ENCODE measurements at places on chromosomes 13 and 19.
A peak's percentile ranks its signal among the peaks of the same experiment; 100 is the strongest.

DNA sequence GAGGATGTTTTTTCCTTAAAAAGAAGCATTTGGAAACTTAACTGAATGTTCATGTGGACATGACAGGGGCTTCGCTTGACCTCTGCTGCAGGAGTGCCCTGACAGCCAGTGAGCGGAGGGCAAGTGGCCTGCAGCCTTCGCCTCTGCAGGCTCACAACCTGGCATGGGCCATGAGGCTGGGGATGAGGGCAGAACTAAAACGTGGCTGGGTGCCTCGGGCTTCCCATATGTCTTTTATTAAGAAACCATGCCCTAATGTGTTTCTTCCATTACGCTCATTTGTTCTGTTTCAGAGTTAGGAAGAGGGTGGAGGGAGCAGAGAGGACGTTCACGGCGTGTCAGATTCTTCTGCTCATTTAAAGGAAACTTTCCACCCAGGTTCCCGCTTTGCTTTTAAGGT lies 2.9 kb downstream of the ARHGEF7 start:
- DNase-seq, result no peak

- no peak for DNase-seq
Observed at GRCh38 chr19:38055655-38056521, 148.9 kb downstream of the SIPA1L3 start.

GRCh38 chr19:3608079-3608641 lies 1.5 kb upstream of the TBXA2R start:
- no peak for DNase-seq

DNA sequence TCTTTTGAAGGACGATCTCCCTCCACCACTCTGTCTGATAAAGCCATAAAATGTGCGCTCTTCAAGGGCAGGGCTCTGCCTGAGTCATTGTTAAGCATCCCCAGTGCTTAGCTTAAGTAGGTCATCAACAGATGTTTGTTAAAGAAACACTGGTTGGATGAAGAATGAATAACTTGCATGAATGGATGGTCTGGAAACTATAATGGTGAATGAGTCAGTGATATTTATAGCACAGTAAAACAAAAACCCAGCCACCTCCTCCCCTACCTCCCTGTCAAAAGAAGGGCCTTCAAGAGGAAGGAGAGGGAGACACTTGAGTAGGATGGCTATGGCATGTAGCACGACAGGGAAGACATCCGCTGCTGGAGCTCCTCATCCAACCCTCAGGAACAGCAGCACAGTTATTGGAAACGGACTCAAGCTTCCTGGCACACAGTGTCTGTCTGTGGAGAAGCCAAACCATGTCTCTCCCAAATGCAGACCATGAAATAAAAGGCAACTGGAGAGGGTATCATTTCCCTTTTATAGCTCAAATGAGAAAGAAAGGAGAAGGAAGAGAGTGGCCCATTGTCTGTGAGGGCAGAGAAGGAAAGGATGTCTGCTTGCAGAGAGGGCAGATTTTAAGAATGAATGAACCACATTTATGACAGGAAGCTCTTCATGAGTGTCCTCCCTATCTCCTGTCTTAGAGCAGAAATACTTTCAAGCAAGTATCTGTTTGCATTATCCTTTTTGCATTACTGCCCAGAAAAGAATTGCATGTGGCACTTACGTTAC lies 183.5 kb upstream of the UBL3 start:
- no peak for DNase-seq

GRCh38 chr19:23281663-23282276 lies 31.6 kb upstream of the ZNF724 start:
- peak; percentile 19 for DNase-seq

DNA sequence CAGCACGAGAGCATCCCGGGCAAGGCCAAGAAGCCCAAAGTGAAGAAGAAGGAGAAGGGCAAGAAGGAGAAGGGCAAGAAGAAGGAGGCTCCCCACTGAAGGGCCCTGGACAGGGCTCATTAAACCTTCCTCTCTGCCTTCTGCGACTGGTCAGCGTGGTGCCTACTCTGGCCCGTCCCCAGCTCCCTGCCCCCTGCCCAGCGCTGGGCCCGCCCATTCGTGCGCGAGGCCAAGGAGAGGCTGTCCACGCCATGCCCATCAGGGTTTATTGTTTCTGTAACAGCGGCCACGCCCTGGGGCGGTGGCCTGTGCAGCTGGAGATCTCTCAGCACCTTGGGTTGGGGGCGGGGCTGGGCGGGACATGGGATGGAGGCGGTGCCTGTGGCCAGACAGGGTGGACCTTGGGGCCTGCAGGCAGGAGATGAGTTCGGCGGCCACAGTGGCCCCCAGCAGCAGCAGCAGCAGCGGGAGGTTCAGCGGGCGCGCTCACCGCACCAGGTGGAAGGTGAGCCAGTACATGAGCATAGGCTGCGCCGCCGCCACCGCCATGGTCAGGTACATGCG lies 897 bp downstream of the C19orf33 start:
- DNase-seq, result no peak

- no peak for DNase-seq
Observed at GRCh38 chr13:50236898-50237318, 221.7 kb downstream of the KCNRG start.

DNA sequence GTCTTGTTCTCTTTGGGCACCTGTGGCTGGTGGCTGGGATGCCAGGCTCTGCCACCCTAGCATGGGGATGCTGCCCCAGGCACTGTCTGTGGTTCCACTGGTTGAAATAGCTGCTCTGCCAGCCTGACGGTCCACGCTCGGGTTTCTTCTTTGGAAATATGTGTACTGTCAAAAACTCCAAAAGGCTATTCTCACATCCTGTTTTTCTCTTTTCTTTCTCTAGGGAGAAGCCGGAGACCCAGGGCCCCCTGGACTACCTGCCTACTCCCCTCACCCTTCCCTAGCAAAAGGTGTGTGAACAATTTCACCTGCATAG lies 115.0 kb downstream of the RAB20 start:
- DNase-seq, result no peak

DNA sequence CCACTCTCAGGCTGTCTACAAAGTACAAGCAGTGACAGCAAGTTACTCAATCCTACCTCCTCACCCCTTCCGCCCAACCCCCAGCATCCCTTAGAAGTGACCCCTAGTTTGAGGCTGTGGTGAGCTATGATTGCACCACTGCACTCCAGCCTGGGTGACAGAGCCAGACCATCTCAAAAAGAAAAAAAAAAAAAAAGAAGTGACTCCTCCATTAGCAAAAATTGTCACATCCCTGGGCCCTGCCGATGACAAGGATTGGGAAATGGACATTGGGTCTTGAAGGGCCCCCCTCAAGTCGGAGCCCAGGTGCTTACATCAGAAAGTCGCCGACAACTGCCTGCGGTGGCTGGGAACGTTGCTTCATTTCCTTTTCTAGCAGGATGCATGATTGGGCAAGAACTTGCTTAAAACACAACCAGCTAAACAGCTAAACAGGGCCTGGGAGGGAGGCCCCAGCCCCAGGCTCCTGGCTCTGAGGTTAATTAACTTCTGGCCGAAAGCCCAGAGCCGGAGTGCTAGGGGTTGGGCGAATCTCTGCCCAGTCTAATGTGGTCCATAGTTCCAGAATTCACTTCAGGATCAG lies 15.3 kb downstream of the RAB3D start:
- no peak for DNase-seq

DNA sequence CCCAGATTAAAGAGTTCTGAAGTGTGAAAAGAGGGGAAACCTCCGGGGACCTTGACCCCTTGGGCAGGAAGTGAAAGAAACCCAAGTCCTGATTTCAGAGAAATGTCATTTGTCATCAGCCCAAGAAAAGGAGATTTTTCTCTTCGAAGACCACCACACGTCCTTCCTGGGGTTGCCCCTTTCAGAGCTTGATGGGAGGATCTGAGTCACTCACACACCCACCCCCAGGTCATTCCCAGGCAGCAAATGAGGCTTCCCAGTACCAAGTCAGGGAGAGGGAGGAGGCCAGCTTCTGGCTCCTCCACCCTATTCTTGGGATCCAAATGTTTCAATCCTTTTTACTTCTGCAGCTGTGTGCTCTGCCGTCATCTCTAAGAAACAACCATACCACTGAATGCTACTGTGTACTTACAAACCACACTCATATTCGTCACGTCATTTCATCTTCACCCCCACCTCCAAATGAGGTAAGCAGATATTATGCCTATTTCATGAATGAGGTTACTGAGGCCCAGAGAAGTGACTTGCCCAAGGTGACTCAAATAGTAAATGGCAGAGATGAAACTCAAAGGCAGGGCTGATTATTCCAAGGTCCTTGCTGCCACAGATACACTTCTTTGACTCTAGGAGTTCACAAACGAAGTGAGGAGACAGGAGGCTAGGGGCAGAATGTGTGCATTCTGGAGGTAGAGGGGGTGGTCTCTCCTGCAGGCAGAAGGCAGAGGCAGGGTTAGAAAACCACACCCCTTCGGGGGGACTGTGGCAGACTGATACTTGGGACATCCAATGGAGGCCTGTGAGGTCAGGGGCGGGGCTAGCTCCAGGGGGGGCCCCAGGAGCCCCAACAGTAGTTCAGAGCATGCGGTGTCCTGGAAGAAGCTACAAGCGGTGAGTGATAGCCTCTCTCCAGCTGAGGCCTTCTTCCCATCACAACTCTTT lies 5.0 kb upstream of the KMT2B start:
- no peak for DNase-seq

GRCh38 chr13:22061806-22062391 lies 391.0 kb downstream of the FGF9 start:
- peak; percentile 36 for DNase-seq

- no peak for DNase-seq
Observed at GRCh38 chr13:79281339-79281747, 124.7 kb downstream of the RBM26 start.

DNA sequence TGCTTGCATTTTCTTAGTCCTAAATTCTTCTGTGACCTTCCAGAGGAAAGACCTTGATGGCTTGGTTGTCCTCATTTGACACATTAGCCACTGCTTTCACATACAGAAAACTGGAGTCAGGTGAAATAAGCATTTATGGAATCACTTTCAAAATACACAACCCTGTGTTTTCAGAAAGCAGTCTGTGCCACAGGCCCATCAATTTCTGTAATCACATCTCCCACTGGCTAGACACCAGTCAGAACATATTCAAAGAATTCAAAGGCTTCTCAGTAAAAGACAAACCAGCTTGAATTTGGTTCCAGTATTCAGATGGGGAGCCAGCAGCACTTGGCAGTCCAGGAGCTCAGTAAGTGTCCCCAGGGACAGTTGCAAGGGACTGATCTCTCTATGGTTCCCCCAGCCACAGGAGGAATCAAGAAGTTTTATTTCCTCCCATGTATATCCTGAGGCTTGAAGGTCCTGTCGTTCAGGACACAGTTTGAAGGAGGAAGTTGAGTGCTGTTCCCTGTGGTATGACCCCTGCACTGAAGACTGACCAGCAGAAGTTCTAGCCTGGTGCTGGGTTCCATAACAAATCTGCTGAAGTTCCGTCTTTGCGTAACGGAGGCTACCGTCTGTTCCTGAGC lies 214.3 kb downstream of the FOXO1 start:
- no peak for DNase-seq

GRCh38 chr13:109602356-109602755 lies 184.0 kb downstream of the IRS2 start:
- DNase-seq, result no peak

DNA sequence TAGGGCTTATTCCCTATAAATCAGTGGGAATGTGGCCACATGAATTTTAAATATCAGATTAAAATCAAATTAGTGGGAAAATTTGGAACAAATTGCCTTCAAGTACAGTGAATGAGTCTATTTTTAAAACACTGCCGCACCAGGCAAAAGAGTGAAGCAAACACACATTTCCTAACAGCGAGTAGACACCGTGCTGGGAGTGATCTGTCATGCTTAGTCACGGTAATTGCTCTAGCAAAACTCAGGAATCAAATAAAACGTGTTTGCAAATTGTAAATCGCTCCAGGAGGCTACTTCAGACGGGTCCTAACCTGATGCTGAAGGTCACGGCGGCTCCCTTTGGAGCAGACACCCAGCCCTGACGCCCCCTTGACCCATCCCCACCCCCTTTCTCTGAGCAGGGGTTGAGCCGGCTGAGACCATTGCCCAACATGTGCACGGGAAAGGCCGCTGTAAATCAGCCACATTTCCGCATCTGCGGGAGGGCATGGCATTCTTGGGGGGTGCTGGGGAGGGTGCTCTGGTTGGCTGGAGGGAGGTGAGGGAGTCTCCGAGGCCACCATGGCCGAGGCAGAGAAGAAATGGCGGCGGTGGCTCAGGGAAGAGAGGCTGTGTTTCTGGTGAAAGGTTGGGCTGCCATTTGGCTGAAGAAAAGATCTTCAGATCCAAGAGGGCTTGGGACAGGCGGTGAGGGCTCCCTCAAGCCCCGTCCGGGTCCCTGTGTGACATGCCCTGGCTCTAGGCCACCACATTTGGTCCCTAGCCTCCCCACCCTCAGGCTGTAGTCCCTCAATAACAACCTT lies 8.9 kb downstream of the CEBPA start:
- DNase-seq, result no peak

DNA sequence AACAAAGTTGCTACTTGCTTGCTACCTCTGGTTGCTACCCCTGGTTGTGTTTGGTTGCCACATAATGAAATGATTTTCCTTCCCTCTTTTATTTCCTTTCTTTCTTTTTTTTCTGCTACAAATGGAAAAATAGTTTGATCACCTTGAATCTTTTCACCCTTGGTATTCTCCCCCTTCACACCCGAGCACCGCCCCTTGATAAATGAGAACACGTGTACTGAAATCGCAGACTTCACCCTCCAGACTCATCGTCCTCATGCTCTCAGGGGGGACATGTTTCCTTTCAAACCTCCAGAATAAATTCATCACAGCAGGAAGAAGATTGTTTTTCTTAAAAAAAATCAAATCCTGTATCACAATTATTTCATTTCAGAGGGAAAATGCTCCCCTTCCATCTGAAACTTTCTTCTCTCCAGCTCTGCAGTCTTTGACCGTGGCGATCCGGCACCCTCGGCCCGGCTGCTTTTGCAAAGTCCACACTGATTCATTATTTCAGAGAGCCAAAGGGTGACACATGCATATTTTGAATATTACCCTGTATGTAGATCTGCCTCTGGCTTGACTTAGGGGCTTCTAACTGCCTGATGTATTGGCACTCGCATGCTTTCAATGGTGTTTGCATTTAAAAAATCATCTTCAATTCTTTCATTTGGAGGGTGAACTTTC lies 222.6 kb upstream of the MAB21L1 start:
- no peak for DNase-seq

DNA sequence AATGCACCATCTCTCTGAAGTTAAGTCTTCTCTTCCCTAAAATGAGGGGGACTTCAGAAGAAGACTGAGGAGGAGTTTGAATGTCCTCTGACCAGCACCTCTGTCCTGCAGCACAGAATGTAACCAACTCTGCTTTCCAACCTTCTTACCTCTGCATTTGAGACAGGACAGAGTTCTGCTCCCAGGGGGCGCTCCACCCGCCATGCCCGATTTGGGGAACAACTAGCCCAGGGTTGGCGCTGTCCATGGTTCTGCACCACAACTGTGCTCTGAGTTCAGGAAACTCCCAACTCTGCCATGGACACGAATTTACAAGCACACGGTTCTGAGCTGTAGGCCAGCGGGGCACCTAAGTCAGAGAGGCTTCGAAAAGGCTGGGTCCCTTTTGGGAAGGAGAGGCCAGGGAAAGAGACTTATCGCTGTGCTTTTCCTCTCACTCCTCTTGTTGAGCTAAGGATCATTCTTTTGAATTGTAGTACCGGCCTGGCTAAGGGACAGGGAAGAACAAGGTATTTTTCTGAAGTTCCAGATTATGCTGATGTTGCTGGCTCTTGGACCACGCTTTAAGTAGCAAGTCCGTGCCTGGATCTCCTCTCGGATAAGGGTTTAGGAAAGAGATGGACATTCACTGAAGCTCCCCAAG lies 22.2 kb downstream of the SIGLEC5 start:
- DNase-seq, result peak; percentile 40

- DNase-seq, result no peak
Observed at GRCh38 chr13:37360556-37360955, 238.0 kb downstream of the POSTN start.

- no peak for DNase-seq
Observed at GRCh38 chr19:33150852-33151518, 19.1 kb downstream of the WDR88 start.

All from MM.1S (cell line).